ENCODE measurements at places on chromosomes 1 and 21.

DNA sequence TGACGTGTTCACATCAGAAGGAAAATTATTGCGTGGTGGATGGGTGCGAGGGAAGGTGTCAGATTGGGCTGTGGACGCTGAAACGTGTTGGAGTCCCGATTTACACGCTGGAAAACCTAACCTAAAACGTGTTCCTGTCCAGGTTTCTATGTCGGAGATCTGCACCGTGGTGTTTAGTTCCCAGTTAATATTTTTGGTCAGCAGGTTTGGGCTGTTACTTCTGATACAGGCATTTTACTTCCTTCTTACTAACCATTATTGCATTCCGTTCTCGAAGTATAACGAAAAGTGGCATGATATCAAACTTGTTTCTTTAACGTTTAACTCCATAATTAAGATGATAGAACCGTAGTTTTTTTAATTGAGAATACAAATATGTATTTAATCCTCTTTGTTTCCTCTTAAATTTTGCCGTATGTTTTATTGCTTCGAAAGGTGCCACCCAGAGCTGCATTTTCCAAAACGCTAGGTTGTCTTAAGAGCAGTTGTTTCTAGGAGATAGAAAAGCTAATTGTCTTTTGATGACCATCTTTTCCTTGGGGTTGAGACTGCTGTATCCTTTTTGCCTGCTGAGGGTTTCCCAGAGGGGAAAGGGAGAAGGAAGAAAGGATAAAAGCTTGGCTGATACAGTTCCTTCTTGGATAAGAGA is 1.3 kb downstream of the ADARB1 start:
- no peak for DNase-seq

DNA sequence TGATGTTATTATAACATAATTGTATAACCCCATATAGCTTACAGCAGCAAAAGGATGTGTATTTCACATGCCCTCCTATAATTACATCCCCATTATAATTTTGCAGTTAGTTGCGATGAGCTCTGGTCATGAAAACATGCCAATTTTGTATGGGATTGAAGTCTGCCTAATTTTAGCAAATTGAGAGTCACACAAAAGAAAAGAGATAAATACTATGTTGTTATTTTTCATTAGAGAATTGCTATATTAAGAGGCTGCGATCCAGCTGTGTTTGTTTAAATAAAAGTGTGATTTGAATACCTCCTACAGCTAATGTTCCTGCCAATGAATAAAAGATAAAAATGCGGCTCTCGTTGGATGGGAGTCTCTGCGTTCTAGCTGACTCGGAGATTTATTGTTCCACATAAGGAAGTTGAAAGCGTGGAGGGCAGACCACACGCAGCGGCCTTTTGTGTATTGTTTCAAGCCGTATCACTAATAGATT is 461.0 kb upstream of the NFIA start:
- no peak for DNase-seq

DNA sequence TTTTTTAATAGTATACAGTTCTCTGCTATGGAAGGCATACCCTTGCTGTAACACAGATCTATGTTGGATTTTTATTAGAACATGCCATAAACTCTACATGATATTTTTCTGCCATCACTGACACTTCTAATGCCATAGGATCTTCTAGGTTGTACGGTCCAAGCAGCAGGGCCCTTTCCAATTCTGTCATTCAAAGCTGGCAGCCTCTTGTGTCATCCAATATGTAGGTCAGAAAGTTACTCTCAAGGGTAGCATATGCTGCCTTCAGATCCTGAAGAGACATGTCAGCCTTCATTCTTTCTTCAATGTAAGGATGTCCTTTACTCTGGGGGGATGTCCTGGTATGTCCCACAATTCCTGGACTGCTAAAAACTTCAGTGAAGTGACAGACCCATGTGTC is 629.2 kb upstream of the USP24 start:
- DNase-seq, result no peak

DNA sequence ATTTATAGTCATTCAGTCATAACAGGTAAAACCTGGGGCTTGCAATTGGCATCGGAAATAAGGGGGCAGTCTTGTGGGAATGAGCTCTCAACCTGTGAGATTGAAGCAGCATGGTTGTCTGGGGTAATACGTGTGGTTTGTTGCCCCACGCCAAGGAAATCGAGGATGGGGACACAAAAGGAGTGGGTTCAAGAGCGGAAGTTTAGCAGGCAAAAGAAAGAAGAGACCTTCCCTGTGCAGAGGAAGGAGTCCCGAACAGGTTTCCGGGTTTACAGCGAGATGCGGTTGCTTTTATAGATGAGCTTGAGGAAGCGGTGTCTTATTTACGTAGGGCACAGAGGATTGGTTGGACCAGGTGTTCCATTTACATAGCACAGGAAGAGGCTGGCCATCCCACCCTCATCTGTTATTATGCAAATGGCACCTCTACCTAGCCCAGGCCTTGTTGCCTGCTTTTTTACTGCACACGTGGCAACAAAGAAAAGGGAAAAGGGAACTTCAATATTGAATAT is 37.3 kb downstream of the IFNAR1 start:
- DNase-seq, result peak; percentile 20

GRCh38 chr1:89069951-89070350 is 4.9 kb upstream of the GBP1 start:
- no peak for DNase-seq

- no peak for DNase-seq
Measured at GRCh38 chr1:152502496-152503180, 8.0 kb upstream of the LCE5A start.
